ENCODE measurements at places on chromosomes 5 and 9.

DNA sequence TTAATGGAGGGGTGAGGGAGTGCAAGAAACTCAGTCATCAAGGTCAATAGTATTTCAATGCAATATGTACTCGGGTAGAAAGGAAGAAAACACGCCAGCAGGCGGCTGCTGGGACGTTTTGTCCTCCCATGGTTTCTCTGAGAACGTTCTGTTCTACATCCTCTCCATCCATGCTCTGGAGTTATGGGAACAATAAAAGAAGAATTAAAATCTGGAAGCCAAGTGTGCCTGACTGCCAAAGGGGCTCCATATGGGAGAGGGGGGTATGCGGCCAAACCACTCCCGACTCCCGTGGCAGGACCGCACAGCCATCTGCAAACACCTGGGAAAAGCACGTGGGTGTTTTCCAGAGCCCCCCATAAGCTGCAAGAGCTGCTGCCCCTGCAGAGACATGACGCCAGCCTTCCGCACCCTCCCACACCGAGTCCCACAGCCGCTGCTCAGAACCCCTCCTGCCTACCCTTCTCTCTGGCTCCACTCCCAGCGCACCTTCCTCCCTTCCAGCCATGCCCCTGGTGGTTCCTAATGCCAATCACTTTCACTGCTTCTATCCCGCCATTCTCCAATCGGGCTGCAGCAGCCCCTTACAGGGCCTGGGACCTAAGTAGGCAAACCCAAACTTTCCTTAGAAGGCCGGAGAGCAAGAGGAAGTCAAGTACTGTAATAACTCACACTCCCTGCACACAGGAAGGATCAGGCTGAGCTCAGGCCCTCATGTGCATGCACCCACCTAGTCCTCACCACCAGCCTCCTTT is 241.6 kb downstream of the SYK start:
- no peak for DNase-seq

GRCh38 chr9:122016744-122017143 is 76.4 kb downstream of the TTLL11 start:
- no peak for DNase-seq

GRCh38 chr9:26229324-26230054 is 551.2 kb upstream of the TUSC1 start:
- DNase-seq: no peak

- DNase-seq: no peak
Measured at GRCh38 chr9:83154087-83154736, 91.3 kb upstream of the RASEF start.

GRCh38 chr5:90632791-90633190 is 74.2 kb downstream of the ADGRV1 start:
- DNase-seq: no peak

GRCh38 chr9:92640398-92641091 is 29.4 kb downstream of the IPPK start:
- no peak for DNase-seq
